ENCODE measurements at places on chromosomes 2 and 18. TPM values are rescaled to one million over a fixed set of nuclear protein-coding genes. Genes with fewer than 3 reads are reported as not detected.
A peak's percentile ranks its signal among the peaks of the same experiment; 100 is the strongest.

The NRBP1 gene
- total RNA-seq, result 77.5 TPM

The ELOA2 gene
- total RNA-seq, result not detected

The TWIST2 gene
- total RNA-seq, result 118 TPM

GRCh38 chr2:133053541-133053940, 383.5 kb upstream of the LYPD1 start:
- DNase-seq, result peak; percentile 28
- no peak overlapping the region for H3K4me3 ChIP-seq
- no peaks in the 10 kb centered on the region for H3K27me3 ChIP-seq
- H3K4me1 ChIP-seq, result no peaks in the 10 kb centered on the region
- H3K36me3 ChIP-seq, result no peaks in the 10 kb centered on the region
- H3K27ac ChIP-seq, result no peak overlapping the region

GRCh38 chr2:98795891-98796676, 65.2 kb upstream of the MGAT4A start:
- no peak overlapping the region for H3K27ac ChIP-seq
- no peak overlapping the region for H3K4me3 ChIP-seq
- no peaks in the 10 kb centered on the region for H3K36me3 ChIP-seq
- no peaks in the 10 kb centered on the region for H3K4me1 ChIP-seq
- no peak for DNase-seq

GRCh38 chr2:46356991-46357390, 59.8 kb downstream of the EPAS1 start:
- H3K36me3 ChIP-seq, result peaks cover 19% of the 10 kb centered on the region
- H3K27ac ChIP-seq, result no peak overlapping the region
- no peaks in the 10 kb centered on the region for H3K27me3 ChIP-seq
- no peak overlapping the region for H3K4me3 ChIP-seq
- DNase-seq, result no peak

GRCh38 chr2:168660870-168661862, 141.3 kb upstream of the NOSTRIN start:
- H3K27ac ChIP-seq, result no peak overlapping the region
- H3K27me3 ChIP-seq, result no peaks in the 10 kb centered on the region
- no peak overlapping the region for H3K4me3 ChIP-seq
- peak; percentile 13 for DNase-seq
- H3K4me1 ChIP-seq, result no peaks in the 10 kb centered on the region

DNA sequence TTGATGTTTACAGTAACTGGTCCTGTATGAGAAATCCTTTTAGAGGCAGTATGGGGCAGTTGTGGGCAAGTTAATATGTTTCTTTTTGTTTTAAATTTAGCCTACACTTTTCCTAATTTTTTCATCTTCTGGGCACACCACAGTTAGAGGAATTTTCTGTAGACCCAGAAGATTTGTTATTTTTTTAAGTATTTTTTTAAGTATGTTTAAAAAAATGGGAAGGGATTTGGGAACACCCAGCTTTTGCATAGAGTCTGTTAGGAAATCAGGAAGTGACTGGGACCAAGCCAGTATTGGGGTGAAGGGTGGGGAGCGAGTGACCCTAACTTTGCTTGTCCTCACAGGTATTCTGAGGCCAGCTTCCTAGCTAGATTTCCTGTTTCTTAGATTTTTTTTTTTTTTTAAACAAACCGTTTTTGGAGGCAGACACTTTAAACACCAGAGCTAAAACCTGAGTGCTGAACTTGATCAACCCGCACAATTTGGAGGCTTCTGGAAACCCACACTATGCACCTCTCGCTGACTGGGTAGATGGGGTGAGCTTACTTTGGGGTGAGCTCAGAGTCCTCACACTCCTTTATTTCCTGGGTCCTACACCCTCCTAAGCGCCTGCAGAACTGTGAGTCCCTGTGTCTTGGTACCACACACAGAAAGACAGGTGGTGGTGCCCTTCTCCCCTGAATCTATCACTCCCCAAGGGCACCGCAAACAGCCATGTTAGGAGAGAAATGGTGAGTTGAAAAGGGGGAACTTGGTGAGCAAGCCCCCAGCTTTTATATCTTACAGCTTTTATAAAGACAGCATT, 5.2 kb downstream of the GATA6 start:
- no peaks in the 10 kb centered on the region for H3K27me3 ChIP-seq
- H3K4me3 ChIP-seq, result no peak overlapping the region
- no peak for DNase-seq
- H3K27ac ChIP-seq, result no peak overlapping the region

DNA sequence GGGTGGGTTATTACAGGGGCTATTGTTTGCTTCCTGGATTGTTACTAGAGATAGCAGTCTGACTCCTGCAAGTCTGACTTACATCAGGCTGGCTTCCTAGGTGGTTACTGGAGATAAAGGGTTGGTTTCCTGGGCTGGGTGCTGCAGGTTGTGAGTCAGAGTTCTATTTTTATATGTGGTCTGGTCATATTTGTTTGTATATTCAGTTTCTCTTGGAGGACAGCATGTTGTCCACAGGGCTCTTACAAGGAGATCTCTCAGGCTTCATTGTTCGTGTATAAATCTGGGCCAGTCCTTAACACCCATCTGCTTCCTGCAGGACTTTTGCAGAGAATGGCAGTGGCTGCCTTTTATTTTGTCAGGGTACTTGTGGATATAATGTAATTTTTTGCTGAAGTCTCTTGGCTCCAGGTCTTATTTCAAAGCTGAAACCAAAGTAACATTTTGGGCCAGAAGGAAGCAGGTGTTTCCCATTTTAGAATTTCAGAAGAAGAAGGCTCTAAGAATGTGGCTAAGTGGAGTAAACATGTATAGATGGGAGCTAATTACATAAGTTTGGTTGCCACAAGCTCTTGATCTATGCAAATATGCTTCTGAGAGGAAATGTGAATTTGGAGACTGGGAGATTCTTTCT, 65.9 kb upstream of the SLC16A14 start:
- H3K27ac ChIP-seq, result no peak overlapping the region
- H3K36me3 ChIP-seq, result no peaks in the 10 kb centered on the region
- H3K4me1 ChIP-seq, result peaks cover 6% of the 10 kb centered on the region
- H3K27me3 ChIP-seq, result no peaks in the 10 kb centered on the region
- peak; percentile 90 for DNase-seq

GRCh38 chr2:118530976-118531375, 316.5 kb downstream of the EN1 start:
- no peaks in the 10 kb centered on the region for H3K36me3 ChIP-seq
- H3K27ac ChIP-seq, result no peak overlapping the region
- peak; percentile 76 for DNase-seq
- no peak overlapping the region for H3K4me3 ChIP-seq

DNA sequence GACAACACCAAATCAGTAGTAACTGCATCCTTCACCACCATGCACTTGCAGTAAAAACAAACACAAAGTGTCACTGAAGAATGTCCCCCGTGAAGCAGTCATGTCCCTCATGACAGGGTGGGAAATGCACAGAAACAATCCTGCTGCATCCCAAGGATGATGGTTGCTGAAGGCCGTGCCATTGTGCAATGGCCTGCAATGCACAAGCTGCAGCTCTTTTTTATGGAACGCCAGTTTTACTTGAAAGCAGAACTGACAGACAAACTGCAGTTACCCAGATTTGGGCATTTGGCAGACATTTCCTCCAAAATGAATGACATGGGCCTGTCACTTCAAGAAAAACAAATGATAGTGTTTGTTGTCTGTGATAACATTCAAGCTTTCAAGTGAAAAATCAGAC, 2.4 kb upstream of the CHST10 start:
- H3K36me3 ChIP-seq, result no peaks in the 10 kb centered on the region
- no peak overlapping the region for H3K27ac ChIP-seq
- H3K4me1 ChIP-seq, result no peaks in the 10 kb centered on the region
- H3K4me3 ChIP-seq, result no peak overlapping the region
- DNase-seq, result no peak
- H3K27me3 ChIP-seq, result no peaks in the 10 kb centered on the region

GRCh38 chr2:241863536-241863954, 4.9 kb upstream of the PDCD1 start:
- H3K4me3 ChIP-seq, result no peak overlapping the region
- peaks cover 28% of the 10 kb centered on the region for H3K27me3 ChIP-seq
- no peak overlapping the region for H3K27ac ChIP-seq

DNA sequence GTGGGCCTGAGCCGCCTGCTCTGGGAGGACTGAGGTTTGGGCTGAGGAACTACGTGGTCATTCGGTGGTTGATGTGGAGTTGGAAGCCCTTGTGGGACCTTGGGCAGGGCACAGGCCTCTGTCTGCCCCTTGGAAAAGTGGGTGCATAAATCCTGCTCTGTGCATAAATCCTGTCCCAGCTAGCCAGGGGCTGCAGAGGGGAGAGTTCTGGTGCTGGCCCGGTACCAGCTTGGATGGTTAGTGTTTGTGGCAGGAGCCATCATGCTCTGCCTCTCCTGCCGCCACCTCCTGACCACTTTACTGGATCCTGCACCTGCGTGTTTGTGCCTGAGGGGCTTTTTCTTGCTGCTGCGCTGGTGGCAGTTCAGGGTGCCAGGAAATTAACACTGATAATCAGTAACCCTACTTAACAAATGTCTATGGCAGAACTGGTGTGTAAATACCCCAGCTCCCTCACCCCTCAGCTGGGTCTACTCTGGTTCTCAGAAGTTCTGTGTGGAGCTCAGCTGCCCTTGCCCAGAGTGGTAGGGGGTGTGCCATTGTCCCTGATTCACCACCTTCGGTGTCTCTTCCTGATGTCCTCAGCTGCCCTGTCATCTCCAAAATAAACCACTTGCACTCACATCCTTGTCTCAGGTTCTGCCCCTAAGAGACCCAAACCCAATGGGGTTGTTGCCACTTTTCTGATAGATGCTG, 156.8 kb downstream of the GLI2 start:
- no peak overlapping the region for H3K27ac ChIP-seq
- H3K27me3 ChIP-seq, result no peaks in the 10 kb centered on the region
- H3K4me3 ChIP-seq, result no peak overlapping the region
- H3K4me1 ChIP-seq, result no peaks in the 10 kb centered on the region
- no peak for DNase-seq

GRCh38 chr2:85496436-85496835, 42.5 kb upstream of the MAT2A start:
- H3K36me3 ChIP-seq, result no peaks in the 10 kb centered on the region
- H3K27ac ChIP-seq, result no peak overlapping the region
- no peaks in the 10 kb centered on the region for H3K27me3 ChIP-seq
- H3K4me3 ChIP-seq, result no peak overlapping the region
- no peaks in the 10 kb centered on the region for H3K4me1 ChIP-seq

DNA sequence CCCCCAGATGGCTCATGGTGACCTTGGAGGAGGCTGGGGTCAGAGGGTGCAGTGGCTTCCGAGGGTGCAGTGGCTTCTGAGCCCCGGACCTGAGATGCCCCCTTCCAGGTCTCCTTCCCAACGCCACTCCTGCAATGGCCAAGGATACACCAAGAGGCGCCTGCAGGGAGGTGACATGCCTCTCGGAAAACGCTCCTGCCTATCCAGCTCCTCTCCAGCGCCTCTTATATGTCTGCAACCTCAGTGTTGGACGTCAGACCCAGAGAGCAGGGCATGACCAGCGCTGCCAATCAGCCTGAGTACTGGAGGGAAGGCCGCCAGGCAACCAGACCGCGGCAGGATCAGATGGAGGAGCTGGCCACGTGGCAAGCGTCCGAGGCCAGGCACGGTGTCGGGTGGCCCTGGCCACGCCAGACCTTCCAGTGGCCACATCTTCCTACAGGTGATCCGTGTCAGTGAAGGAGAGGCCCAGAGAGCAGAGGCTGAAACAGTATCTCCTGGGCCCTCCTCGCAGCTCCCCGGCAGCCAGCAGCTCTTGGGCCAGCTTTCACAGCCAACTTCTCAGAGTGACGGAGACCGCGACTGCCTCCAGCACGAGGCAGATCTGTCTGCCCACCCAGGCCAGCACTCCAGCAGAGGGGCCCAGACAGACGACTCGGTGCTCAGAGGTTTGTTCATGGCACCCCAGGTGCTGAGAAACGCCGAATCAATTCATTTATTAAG, 199.5 kb upstream of the SALL3 start:
- H3K4me3 ChIP-seq, result no peak overlapping the region
- no peaks in the 10 kb centered on the region for H3K27me3 ChIP-seq
- no peaks in the 10 kb centered on the region for H3K36me3 ChIP-seq
- H3K27ac ChIP-seq, result no peak overlapping the region
